ENCODE measurements at places on chromosomes 5 and 9. TPM values are rescaled to one million over a fixed set of nuclear protein-coding genes. Genes with fewer than 3 reads are reported as not detected.
A peak's percentile ranks its signal among the peaks of the same experiment; 100 is the strongest.

The GGTA1 gene
- not detected for total RNA-seq

GRCh38 chr5:31487506-31487905 is 44.4 kb downstream of the DROSHA start:
- no peak for DNase-seq

DNA sequence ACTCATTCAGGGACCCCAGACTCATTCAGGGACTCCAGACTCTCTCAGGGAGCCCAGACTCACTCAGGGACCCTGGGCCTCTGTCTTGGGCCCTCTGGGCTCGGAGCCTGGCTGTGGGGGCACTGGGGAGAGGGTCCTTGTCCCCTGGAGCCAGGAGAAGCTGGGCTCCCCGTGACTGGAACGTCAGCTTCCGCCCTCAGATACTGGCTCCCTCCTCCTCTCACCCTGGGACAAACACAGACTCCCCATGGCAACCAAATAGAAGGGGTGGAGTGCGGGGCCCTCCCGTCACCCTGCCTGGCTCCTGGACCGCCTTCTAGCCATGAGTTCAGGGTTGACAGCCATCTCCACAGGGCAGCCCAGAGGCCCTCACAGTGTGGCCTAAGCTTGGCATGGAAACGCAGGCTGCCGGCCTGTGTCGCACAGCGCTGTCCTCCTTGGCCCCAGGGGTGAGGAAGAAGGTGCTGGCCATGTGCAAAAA is 27.6 kb downstream of the ZDHHC11B start:
- DNase-seq, result no peak

- no peak for DNase-seq
Measured at GRCh38 chr9:135347461-135347860, 132.1 kb upstream of the PPP1R26 start.

The PFN3 gene
- total RNA-seq, result not detected

The FAM81B gene
- total RNA-seq, result not detected

The BHMT2 gene
- 34.5 TPM for total RNA-seq

- DNase-seq, result no peak
Measured at GRCh38 chr9:5375091-5375490, 35.4 kb upstream of the RLN1 start.

The EIF4EBP3 gene
- 0.86 TPM for total RNA-seq

- no peak for DNase-seq
Measured at GRCh38 chr9:3888497-3888858, 362.7 kb upstream of the RFX3 start.

DNA sequence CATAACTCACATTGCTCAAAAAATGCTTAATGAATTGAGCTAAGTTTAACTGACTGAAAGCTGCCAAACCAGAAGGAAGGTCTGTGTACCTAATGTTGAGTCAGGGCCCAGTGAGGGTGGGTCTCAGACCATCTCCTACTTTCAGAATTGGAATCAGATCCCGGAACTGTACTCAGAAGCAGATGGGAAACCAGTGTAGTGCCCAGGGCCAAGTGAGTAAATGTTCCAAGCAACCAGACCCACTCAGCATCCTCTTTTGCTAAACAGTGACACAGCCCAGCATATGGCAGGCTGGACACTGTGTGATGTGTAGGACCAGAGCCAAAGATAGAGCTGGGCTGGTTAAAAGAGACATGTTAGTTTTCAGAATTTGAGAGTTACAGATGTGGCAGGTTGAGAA is 94.1 kb downstream of the PLCXD3 start:
- no peak for DNase-seq

GRCh38 chr9:127424676-127424999 is 456 bp downstream of the ZNF79 start:
- no peak for DNase-seq

The SUSD3 gene
- total RNA-seq, result 3.2 TPM

DNA sequence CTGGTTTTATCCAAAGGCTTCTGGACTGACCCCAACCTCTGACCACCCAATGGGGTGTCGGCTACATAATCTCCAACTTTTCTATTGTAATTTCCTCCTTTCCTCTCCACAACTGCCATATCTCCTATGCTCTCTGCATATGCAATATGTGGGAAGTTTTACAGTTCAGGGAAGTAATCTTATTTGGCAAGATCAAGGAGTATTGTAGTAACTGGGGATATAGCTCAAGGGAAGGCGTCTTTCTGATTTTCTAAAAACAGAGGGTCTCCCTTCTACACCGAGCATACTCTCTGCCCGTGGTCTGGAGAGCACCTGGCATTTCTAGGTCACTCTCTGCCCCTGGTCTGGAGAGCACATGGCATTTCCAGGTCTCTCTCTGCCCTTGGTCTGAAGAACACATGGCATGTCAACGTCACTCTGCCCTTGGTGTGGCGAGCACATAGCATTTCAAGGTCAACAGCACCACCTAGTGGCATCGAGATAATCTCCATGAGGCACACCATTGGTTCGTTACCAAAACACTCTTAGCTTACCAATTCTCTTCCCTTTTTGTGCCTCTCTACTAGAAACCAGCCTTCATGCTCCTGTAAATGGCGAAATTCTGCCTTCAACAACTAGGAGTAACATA is 616.4 kb upstream of the NUDT12 start:
- peak; percentile 63 for DNase-seq

The OCLN gene
- 0.43 TPM for total RNA-seq

The SPATA31D1 gene
- total RNA-seq, result not detected

DNA sequence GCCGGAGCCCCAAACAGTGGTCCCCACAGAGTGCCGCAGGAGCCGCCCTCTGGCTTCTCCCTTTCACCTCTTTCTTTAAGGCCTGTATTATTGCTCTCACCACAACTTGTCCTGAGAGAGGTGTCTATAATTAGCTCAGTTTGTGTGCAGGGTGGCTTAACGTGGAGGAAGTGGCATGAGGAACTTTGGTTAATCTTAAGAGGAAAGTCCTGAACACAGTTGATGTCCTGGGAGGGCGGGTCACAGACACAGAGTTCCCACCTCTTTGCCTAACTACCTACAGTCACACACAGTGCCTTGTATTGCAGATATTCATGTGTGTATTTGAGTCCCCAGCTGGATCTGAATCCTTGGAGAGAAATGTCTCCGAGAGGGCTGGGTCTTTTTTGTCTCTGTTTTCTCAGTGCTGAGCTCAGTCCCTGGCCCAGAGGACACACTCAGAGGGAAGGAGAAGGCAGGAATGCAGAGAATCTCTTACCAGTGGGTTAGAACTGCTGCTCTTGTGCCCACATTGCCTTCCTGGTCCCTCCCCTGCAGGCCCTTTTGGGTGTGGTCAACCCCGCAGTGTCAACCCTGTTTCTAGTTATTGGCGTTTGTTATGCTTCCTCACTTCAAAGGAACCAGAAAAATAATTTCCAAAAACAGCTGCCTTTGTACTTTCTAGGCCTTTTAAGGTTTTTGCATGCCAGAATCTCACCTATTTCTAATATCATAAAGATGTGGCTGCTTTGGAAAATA is 392.5 kb downstream of the KDM4C start:
- no peak for DNase-seq

The GRM6 gene
- total RNA-seq, result not detected

The CARD9 gene
- 20.0 TPM for total RNA-seq

DNA sequence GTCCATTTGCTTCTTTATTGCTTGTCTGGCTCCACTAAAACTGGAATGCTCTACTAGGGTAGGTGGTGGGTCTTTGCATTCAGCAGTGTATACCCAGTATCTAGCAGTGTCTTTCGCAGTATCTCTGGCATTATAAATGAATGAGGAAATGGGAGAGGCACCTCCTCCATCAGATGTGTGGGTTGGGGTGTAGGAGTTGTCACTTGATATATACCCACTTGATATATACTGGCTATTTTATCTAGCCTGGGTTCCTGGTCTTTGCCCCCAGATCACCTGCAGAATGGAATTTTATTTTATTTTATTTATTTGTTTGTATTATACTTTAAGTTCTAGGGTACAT is 208.5 kb downstream of the PARP8 start:
- no peak for DNase-seq

The ADRA1B gene
- total RNA-seq, result 0.43 TPM

- no peak for DNase-seq
Measured at GRCh38 chr5:51159606-51160005, 223.6 kb upstream of the ISL1 start.

- no peak for DNase-seq
Measured at GRCh38 chr5:139268364-139269202, 25.0 kb upstream of the MATR3 start.

DNA sequence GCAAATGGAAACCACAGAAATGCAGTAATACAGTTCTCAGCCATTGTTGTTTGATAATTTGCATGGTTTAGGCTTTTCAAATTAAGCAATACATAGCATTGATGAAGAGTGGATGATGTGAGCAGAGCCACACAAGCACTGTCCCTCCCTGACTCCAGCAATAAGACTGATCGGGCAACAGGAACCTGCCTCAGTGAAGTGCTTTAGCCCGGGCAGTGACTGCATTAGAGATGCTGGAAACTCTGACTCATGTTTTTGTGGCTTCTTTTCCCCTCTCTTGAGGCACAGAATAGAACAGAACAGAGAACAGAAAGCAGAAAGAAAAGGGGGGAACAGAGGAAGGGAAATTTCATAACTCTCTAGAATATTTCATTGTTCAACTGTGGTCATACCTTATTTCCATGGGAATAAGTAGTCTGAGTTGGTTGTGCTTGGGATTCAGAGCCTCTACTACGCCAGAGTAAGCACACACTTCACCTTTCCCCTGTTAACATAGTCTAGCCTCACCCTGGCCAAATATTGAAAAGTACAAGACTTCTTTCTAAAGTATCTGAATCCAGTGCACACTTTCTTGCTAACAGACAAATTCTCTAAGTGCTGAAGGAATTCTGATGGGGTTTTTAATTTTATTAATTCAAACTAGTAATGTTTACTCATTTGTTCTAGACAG is 164.8 kb upstream of the VCAN start:
- peak; percentile 75 for DNase-seq

GRCh38 chr5:34412736-34413135 is 243.4 kb upstream of the RAI14 start:
- peak; percentile 37 for DNase-seq

- DNase-seq, result peak; percentile 26
Measured at GRCh38 chr5:119290161-119290569, 65.7 kb upstream of the TNFAIP8 start.

The SPATA31C2 gene
- under 0.01 TPM for total RNA-seq

GRCh38 chr5:145975361-145976066 is 39.1 kb downstream of the SH3RF2 start:
- DNase-seq, result peak; percentile 38

- no peak for DNase-seq
Measured at GRCh38 chr5:20648981-20649380, 661.0 kb upstream of the CDH18 start.

- peak; percentile 17 for DNase-seq
Measured at GRCh38 chr9:135809166-135809565, 98.2 kb downstream of the CAMSAP1 start.

The IL5 gene
- total RNA-seq, result not detected

The NRARP gene
- 0.32 TPM for total RNA-seq

GRCh38 chr9:72538921-72539702 is 17.7 kb downstream of the TMC1 start:
- DNase-seq, result no peak

DNA sequence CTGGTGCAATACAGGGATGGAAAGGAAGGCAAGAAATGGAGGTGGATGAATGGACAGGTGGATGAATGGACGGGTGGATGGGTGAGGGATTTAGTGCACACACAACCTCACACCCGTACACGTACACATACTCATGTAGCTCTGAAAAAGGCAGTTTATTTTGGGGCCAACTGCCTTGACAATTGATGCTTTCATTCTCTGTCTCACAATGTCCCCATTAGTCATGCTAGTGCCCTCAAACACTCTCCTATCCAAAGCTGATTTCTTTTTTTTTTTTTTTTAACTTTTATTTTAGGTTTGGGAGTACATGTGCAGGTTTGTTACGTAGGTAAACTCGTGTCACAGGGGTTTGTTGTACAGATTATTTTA is 495.0 kb downstream of the DMAC1 start:
- DNase-seq, result no peak

- DNase-seq, result peak; percentile 57
Measured at GRCh38 chr5:73126381-73126780, 6.0 kb downstream of the TMEM171 start.

GRCh38 chr9:34506623-34507022 is 16.2 kb downstream of the ENHO start:
- DNase-seq, result no peak

DNA sequence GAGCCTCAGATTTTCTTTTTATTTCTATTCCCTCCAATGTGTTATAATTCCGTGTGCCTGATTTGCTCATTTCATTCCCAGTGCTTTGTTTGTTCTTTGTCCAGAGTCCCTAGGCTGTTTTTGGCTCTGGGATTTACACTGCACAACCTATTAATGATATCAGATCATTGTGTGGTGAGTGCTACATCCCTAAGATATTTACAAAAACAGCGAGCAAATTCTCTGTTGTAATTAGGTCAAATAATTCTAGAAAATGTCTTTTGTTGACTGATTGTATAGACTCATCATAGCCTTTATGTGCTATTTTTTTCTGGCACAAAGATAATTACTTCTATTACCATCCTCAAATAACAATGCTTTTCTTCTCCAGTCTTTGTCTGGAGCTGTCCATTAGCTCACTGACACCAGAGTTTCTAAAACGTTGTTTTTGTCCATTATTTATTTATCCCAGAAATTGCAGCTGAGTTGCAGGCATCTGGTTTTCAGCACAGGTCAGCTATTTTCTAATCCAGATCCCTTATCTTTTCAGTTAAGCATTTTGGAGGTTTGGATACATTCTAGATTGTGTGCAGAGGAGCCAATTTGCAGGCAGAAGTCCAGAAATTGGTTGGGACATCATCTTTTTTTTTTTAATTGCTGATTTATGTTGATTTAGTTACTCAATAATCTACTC is 379.9 kb upstream of the DMAC1 start:
- no peak for DNase-seq

- no peak for DNase-seq
Measured at GRCh38 chr5:142313682-142314081, 11.1 kb downstream of the SPRY4 start.

The AFAP1L1 gene
- total RNA-seq, result 11.9 TPM

DNA sequence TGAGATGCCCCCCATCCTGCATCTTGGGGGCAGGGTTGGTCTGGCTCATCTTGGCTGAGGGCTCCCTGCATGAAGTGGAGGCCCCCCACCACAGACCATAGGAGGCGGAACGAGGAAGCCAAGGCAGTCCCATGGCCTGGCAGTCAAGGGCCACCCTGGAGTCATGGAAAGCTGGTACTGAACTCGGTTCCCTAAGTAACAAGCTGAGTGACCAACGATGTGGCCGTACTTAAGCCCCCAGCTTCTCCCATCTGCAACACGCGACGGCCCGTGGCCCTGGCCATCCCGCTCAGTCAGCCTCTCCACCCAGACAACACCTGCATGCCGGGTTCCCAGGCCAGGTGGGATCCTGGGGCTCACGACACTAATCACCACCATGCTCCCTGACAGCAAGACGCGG is 17.1 kb downstream of the BRD3 start:
- no peak for DNase-seq

GRCh38 chr5:52607227-52607824 is 180.4 kb upstream of the ITGA1 start:
- DNase-seq, result no peak

The OGN gene
- total RNA-seq, result not detected

DNA sequence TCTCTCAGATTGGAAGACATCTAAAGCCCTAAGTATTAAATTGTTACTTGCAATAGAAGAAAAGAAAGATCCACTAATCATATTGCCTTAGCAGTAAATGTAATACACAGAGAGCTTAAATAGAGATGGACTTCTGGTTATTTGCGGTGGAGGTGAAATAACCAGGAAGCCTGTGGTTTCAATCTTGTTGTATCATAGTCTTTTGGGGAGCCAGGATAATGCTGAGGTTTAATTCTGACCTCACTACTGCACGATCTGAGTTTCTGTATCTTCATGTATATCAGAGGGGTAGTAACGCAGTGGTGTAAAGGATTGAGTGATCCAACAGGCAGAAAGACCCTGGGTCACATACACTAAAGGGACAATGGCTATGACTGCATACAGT is 71.7 kb downstream of the ANKRD55 start:
- DNase-seq, result no peak
